ENCODE measurements at places on chromosomes 5 and 9.
A peak's percentile ranks its signal among the peaks of the same experiment; 100 is the strongest.

DNA sequence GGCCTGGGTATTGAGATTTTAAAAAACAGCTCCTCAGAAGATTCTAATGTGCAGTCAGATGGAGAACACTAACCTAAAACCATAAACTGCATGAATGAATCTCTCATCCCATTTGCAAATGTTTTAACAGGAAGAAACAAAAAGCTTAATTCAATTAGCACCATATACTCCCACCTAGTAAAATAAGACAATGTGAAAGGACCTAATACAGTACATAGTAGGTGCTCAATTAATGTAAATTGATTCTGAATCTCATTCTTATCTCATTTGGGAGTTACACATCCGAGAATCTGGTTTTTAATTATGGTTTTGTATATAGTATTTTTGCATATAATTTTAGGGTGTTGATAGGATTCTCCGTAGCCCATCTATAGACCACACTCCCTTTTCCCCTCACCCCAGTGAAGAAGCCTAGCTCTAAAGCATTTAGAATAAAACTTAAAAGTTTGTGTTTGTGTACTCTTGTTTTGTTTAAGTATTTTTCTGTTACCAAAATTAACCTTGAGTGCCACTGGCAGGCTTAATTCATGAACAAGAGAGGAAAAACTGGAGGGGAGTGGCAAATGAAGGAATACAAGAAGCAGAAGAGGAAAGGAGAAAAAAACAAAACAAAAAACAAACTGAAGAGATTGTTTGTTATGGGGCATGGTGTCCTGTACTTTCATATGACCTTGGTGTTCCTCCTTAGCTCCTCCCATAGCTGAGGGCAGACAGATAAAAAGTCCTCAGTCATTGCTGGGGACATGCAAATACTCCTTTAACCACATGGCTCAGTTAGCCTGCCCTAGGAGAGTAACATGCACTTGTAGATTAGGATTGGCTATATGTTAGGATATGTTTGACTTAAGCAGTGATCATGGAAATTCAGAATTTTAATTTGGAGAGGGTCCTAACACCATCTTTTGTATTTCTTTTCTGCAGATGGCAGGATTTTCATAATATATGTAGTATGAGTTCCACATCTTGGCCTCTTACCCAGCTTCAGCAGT is 1.2 kb downstream of the RNF14 start:
- DNase-seq, result no peak

DNA sequence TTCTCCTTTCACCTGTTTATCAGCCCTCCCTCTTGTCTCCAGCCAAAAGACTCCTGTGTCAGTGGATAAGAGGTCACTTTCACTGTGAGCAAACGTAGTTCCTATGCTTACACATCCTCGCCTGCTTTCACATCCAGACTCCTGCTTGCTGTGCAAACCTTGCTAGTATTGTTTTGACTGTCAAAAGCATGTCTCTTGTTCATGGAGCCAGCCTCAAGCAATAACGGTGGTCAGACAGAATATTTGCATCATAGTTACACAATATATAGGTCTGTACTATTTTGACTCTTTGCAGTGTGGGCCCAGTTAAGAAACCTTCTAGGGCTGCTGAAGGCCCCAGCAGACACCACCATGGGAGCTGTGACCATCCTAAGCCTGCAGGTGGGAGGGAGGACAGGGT is 420.0 kb downstream of the SEMA5A start:
- DNase-seq, result no peak

DNA sequence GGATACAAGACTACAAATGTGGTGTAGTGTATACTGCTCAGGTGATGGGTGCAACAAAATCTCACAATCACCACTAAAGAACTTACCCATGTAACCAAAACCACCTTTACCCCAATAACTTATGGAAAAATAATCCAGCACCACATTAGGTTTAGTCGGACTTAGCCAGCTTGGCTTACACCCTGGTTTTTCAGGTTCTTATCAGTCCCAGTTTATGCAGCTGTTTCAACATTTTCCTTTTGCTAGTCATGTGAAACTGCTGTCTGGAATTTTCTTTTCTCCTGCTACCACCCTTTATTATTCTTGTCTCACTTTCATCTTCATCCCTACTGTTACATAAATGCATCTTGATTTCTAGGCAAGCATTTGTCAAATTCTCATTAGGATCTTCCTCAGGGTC is 51.5 kb downstream of the STK32A start:
- no peak for DNase-seq

DNA sequence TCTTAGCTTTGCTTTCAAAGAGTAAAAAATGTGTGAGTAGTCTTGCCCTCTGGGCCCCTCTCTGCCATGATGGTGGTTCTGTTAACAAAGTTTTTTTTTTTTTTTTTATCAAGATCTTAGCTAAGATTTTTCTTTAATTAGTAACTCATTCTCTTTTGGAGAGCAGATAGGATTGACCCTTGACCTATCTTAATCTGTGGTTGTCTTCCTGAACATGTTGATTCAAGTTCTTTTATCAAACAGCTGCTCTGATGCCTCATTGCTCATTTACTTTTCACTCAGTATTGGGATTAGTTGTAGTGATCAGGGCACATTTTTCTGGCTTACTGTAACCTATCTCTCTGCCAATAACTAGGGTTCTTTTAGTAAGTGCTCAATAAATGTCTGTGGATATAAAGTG is 106.3 kb downstream of the PCSK5 start:
- no peak for DNase-seq

- DNase-seq, result no peak
Observed at GRCh38 chr5:125541085-125541484, 794.6 kb upstream of the ZNF608 start.

DNA sequence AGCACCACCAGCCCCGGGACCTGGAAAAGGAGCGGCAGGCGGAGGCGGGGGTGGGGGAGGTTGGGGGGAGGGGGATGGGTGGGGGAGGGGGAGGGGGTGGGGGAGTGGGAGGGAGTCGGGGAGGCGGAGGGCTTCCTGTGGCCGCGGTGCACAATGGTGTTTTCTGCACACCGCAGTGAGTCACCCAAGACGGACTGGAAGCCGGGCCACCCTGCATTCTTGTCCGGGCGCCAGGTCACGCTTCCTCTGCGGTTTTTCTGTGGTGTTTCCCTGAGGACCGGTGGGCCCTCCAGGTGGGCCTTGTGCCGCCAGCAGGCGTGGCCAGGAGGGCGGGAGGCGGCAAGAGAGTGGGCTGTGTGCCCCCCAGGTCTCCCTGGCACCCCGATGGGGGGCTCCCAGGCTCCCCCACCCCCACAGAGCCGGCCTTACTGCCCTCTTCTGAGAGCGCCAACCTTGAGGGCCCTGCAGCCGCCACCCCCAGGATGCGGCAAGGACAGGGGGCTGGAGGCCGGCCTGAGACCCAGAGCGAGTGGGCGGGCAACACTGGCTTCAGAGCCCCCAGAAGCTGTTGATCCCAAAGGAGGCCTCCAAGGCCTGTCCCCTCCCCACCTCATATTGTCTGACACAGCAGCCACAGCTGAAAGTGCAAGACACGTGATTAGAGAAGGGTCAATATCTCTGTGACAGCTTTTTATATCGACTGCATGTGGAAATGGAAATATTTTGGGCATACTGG is 11.1 kb downstream of the EXD3 start:
- DNase-seq, result peak; percentile 51

- no peak for DNase-seq
Observed at GRCh38 chr5:149341876-149342275, 3.4 kb upstream of the GRPEL2 start.

GRCh38 chr9:81557452-81558090 is 131.8 kb downstream of the TLE1 start:
- DNase-seq, result no peak

DNA sequence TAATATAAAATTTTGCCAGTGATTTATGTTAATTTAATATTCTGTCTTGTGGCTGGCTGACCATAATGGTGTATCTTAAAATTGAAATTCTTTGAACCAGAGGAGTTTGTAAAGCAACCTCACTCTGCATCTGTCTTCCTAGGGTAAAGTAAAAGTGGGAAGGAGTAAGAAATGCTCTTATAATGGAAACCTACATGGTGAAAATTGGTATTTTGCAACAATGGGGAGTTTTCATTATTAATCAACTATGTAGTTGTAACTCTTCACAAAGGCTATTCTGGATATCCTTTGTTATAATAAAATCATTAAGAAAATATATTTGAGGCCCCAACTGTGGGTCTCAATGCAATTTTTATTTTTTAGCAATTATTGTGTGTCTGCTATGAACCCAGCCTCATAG is 44.2 kb downstream of the SNX30 start:
- DNase-seq, result no peak

- DNase-seq, result no peak
Observed at GRCh38 chr5:119385136-119385535, 29.3 kb downstream of the TNFAIP8 start.

- no peak for DNase-seq
Observed at GRCh38 chr5:27315363-27316270, 277.2 kb upstream of the CDH9 start.

DNA sequence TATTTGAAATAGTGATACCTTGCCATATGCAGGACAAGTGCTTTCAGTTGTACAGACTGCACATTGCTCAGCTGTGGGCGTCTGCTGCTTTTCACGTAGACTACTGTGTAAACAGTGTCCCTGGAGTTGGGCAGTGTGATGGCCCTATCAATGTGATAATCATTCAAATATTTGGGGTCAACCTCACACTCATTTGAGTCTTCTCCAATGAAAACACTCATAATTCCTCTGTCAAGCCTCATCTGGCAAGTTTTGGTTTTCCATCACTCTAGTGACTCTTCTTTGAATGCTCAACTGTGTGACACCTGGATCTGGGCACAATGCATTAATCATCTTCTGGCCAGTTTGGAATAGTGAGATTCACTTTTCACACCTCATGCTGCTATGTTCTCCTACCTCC is 64.4 kb downstream of the UGCG start:
- no peak for DNase-seq

DNA sequence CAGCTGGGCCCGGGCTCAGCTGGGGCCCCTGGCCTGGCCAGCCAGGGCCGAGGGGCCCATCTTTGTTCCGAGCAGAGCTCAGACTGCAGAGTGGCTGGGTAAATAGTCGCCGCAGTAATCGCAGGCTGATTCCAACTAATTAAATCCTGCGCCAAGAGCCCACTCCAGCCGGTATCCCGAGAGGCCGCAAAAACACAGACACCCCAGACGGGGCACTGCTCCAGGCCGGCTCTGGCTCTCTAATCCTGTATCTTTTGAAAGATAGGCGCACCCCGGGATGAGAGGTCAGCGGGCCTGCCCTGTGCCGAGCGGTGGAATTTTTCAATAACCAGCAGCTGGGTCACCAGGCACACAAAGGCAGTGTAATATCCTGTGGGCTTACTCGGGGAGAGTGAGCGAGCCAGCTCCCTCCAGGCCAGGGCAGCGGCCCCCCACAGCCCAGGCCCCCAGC is 57.7 kb downstream of the LMX1B start:
- no peak for DNase-seq

GRCh38 chr5:160772854-160773253 is 79.2 kb downstream of the ATP10B start:
- DNase-seq, result no peak

GRCh38 chr9:108889649-108890067 is 27.6 kb downstream of the ACTL7A start:
- DNase-seq, result no peak

GRCh38 chr5:121819682-121820261 is 31.9 kb upstream of the FTMT start:
- DNase-seq, result no peak

DNA sequence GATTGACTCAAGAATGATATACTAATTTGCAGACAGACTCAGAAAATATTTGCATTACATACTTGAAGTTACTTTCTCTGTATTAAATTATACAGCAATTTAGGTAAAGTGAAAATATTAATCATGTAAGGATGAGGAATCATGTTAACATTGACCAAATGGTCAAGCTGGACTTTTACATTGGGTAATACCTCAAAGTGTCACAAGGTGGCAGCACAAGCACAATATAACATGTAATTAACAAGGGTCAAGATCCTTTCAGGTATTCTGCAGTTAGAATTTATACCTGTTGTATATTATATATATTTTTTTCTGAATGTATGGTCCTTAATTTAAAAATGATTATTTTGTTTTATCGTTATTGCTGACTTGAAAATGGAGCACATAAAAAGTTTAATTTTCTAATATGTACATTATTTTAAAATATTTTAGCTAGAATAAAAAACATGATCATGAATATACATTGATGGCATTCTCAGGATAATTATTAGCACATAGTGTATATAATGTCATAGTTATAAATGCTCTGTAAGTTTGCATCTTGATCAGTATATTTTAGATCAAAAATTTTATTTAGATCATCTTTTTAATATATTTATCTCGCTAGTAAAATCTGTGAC is 8.6 kb downstream of the HAPLN1 start:
- no peak for DNase-seq

DNA sequence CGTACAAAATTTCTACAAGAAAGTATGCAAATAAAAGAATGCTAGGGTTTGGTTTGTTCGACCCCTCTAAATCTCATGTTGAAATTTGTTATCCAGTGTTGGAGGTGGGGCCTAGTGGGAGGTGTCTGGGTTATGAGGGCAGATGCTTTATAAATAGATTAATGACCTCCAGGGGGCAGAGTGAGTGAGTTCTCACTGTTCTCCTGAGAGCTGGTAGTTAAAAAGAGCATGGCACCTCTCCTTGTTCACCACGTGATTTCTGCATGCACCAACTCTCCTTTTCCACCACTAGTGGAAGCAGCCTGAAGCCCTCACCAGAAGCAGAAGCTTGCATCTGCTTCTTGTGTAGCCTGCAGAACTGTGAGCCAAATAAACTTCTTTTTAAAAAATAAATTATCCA is 50.4 kb upstream of the FAM170A start:
- DNase-seq, result no peak

DNA sequence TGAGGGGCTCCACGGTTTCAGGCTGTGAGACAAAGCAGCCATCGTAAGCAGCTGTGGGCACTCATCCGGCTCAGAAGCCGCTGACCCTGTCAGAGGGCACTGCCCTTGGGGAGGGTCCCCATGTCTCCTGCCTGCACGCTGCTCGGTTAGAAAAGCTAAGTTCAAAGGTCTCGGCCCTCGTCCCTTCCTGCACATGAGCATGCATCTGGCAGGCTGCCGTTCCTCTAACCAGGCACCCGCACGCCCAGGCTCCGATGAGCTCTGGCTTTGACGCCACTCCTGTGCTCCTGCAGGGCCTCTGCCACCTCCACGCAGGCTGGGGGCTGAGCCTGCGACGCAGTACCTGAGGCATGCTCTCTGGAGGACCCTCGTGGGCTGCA is 51.3 kb downstream of the NKD2 start:
- DNase-seq, result no peak

DNA sequence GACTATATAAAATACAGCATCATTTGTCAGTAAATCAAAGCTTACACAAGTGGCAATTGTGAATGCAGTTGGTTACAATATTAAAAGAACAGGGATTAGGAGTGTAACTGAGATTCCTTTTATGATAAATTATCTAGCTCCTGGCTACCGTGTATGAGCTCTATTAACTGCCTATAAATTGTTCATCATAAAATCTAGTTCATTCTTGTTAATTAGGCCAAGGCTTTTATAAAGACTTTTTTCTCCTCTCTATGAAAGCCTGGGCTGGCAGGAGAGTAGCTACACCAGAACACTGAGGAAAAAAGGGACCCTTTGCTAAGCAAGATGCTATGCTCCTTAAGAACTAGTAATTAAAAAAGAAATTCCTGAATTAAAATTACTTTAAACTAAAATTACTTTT is 132.4 kb upstream of the MEF2C start:
- no peak for DNase-seq
